ENCODE measurements at places on chromosomes 1 and 21.

DNA sequence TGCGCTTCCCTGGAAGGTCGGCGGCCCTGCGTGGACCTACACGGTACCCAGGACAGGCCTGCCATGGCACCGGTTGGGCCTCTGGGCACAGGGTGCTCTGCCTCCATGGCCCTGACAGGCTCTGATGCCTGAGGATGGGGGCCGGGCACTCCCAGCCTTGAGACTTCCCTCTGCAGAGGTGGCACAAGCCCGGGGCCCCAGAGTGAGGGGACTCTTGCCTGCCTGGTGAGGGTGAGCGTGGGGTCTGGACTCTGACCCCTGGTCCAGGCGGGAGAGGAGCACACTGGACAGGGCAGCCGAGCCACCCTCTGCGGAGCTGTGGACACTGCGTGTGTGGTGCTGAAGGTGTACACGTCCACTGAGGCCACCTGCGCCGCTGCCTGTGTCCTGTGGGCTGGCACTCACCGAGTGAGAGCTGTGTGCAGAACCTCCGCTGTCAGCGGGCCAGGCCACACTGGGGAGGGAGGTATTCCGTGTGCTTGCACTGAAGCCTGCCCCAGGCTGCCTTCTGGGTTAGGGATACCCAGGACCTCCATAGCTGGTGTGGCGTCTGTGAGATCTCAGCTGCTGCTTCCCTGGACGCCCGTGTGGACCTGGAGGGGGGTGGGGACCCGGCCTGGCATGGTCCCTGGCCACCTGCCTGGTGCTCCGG, 10.4 kb downstream of the SKI start:
- no peak for DNase-seq

GRCh38 chr1:6483017-6483760, 8.3 kb downstream of the PLEKHG5 start:
- no peak for DNase-seq

DNA sequence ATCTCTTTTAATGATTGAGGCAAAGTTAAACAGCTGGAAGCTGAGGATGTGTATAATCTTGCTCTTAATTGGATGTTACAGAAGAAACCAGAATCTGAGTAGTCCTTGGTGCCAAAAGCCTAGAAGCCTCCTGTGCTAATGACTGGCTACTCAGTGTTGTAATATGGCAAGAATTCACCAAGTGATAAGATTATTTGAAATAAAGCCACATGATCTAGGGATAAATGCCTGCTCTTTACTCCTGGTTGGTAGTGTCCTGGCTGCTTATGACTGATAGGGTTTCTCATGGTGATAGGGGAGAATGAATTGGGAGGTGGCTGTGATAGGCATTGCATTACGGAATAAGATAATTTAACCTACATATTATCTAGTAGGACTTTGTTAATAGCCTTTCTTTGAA, 13.6 kb upstream of the MAB21L3 start:
- DNase-seq = no peak

DNA sequence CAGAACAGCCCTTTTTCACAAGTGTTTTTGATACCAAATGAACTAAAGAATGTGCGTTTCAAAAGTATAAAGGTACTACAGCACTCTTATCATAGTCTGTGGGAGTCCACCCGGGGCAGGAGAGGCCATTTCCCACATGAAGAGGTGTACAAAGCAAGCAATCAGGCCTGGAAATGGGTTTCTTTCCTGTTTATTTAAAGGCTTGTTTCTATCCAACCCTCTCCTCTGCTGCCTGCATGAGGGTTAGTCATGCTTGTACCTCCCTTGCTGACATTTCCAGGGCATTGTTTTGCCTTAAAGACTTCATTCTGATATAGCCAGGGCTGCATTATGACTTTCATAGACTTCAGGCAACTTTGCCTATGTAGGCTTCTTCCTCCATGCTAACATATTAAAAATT, 11.6 kb downstream of the SELP start:
- no peak for DNase-seq

GRCh38 chr1:97827887-97828286, 92.9 kb downstream of the DPYD start:
- no peak for DNase-seq

DNA sequence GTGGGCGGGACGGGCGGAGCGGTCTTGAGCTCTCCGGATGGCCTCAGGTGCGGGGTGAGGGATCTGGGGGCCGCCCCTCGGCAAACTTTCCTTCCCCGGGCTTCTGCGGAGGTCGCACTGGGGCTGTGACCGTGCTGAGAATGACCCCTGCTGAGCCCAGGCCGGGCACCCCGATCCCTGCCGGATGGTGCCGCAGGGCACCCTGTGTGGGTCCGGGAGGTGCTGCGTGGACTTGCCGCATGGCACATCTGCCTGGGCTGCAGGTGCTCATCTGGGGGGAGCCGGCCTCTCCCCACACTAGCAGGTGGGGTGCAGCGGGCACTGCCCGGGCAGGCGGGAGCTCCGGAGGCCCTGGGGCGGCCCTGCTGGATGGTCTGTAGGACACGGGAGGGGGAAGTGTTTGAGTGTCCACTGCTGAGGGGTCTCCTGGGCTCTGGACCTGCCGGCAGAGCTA, 31.8 kb upstream of the PEX10 start:
- no peak for DNase-seq

GRCh38 chr1:37724575-37724974, 32.3 kb downstream of the CDCA8 start:
- no peak for DNase-seq

DNA sequence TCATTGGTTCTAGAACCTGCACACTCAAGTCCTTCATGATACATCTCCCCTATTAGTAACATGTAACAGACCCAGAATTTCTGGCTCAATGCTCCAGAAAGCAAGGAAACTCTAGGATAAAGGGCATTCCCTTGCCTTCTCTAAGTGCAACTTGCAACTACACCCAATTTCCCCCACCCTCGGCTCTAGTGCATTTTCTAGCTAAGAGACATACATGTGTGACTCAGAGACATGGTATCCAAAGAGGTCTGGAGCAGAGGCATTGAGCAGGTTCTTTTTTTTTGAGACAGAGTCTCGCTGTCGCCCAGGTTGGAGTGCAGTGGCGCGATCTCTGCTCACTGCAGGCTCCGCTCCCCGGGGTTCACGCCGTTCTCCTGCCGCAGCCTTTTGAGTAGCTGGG, 132.9 kb downstream of the ZC3H11B start:
- DNase-seq = no peak

DNA sequence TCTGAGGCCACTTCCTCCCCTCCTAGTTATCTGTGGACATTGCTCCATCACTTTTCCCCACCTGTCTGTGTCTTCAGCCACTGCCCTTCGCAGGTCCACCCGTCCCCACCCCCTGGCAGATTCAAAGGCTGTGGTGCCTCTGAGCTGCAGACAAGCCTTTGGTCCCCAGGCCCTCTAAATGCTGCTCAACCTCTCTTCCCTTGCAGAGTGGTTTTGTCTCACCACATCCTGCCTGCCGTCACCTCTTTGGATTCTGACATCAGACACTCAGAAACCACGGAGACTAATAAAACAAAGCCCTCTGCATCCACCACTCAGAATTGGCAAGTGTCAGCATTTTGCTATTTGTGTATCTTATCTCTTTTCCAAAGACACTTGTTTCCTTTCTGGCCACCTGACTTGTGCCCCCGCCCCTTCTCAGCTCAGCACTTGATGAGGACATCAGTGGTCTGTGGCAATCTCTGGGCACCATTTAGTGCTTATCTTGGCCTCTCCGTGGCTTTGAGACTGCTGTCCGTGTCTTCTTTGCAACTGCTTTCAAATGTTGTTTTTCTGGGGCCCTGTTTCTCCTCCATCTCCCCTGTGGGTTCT, 7.7 kb downstream of the CNIH3 start:
- DNase-seq = no peak

- no peak for DNase-seq
Measured at GRCh38 chr1:56370513-56370912, 208.8 kb downstream of the PLPP3 start.

DNA sequence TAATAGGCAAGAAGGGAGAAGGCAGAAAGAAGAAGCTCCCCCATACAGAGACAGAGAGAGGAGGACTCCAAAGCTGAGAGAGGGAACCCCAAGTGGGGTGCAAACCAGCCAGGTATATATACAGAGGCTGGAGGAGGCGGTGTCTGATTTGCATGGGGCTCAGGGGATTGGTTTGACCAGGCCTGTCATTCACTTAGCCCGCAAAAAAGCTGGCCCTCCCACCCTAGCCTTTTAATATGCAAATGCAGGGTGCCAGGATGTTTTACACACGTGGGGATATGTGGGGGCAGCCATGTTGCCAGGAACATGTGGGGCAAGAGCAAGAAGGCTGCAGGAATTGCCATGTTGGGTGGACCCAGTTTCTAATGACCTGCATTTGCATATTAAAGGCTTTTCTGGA, 37.0 kb upstream of the TENT5B start:
- no peak for DNase-seq

- DNase-seq = no peak
Measured at GRCh38 chr1:244779410-244779809, 56.0 kb upstream of the COX20 start.

DNA sequence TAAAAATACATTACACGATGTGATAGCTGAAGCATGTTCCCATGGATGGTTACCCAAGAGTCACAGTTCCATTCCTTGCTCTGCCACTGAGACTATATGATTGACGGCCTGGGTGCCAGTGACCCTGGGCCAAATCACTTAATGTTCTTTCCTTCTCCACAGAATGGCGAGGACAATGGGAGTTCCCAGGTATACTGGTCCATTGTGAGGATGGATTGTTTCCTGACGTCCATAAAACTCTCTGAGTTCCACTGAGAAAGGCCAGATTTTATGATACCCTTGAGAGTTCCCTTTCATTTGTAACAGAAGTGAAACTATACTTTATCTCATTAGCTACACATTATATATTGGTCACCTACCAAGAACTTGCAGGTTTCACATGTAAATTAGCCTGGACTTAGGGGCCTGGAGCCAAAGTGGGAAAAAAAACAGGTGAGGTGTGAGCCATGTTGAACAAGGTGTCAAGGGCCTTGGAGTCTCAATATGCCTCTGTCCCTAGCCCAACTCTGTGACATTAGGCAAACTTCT, 502.2 kb upstream of the DAB1 start:
- no peak for DNase-seq

DNA sequence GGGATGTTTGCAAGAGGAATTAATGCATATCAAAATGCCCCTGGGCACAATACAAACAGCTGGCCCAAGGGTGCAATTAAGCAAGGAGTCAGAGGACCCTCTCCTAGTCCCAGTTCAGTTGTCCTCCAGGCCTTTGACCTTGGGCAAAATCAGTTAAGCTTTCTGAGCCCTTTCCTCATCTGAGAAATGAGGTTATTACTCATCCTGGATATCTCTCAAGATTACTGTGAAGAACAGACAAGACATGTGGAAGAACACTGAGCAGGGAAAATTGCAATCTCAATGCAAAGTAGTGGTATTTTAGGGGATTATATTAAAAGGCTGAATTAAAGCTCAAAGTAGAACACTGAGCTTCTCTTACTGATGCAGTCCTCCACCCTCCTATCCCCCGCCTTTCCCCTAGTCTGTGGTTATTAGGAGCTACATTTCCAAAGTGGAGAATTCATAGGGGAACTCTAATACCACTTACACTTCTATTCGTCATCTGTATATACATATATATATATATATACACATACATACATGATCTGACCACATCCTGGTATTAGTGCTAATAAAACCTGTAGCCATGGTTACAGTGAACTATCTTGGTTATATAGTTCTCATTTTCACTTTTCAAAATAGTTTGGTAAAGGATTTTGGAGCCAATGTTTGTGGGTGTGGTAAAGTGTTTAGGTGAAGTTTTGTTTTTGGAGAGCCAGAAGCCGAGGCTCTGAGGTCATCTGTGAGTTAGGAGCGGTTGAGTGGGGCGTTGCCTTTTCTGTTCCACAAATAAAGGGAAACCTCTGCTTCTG, 18.1 kb downstream of the KIAA0040 start:
- DNase-seq = no peak

GRCh38 chr1:169044971-169045370, 61.5 kb upstream of the ATP1B1 start:
- DNase-seq = no peak

GRCh38 chr1:234885601-234886000, 243.0 kb downstream of the TOMM20 start:
- DNase-seq = no peak

- no peak for DNase-seq
Measured at GRCh38 chr21:43702785-43703034, 16.2 kb upstream of the PDXK start.

GRCh38 chr1:245311887-245312536, 157.2 kb downstream of the KIF26B start:
- no peak for DNase-seq

- DNase-seq = no peak
Measured at GRCh38 chr1:83790446-83790845, 208.5 kb downstream of the TTLL7 start.

GRCh38 chr1:66475940-66476339, 58.0 kb upstream of the SGIP1 start:
- no peak for DNase-seq

DNA sequence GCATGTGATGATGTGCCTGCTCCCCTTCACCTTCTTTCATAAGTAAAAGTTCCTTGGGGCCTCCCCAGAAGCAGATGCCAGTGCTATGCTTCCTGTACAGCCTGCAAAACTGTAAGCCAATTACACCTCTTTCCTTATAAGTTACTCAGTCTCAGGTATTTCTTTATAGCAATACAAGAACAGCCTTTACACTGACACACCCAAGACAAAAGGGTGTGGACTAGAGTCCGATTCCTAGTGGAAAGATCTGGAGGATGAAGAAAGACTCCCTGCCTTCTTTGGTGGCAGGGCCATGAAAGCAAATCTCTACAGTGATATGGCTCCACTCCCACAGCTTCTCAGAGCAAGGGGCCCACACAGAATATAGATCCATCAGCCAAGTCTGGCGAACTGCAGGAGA, 209.7 kb upstream of the ST6GALNAC5 start:
- no peak for DNase-seq

DNA sequence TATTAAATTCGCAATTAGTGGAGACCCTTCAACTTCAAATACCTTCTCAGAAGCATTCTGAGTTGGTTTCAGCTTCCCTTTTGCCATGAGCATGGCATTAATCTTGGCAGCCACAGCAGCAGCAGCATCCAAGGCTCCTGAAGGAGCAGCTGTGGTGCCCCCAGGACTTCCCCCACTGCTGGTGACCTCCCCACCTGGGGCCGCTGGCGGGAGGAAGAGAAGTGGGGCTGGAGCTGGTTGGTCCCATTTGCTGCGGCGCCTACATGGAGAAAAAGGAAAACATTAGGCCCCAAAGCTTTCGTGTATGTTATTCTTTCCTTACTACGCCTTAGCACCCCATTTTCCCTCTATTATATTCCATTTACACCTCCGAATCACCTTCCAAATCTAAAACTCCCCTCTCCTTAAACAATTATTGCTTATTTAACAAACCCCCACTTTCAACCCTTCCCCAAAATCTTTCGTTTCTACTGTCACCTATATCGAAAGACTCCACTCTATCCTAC, 569 bp downstream of the KHDC4 start:
- DNase-seq = no peak

- DNase-seq = no peak
Measured at GRCh38 chr1:23634518-23634839, 57.1 kb upstream of the RPL11 start.

- DNase-seq = no peak
Measured at GRCh38 chr1:153531638-153532037, 4.2 kb downstream of the S100A6 start.

GRCh38 chr1:220757441-220757840, 9.3 kb downstream of the MTARC2 start:
- DNase-seq = no peak
